Activated CD4-positive, alpha-beta T cell treated with anti-CD3 and anti-CD28 coated beads for 4 hours (primary cell): ENCODE measurements at places on chromosomes 1 and 21.

GRCh38 chr1:96096613-96097321 is 624.8 kb upstream of the PTBP2 start:
- no peak for DNase-seq

DNA sequence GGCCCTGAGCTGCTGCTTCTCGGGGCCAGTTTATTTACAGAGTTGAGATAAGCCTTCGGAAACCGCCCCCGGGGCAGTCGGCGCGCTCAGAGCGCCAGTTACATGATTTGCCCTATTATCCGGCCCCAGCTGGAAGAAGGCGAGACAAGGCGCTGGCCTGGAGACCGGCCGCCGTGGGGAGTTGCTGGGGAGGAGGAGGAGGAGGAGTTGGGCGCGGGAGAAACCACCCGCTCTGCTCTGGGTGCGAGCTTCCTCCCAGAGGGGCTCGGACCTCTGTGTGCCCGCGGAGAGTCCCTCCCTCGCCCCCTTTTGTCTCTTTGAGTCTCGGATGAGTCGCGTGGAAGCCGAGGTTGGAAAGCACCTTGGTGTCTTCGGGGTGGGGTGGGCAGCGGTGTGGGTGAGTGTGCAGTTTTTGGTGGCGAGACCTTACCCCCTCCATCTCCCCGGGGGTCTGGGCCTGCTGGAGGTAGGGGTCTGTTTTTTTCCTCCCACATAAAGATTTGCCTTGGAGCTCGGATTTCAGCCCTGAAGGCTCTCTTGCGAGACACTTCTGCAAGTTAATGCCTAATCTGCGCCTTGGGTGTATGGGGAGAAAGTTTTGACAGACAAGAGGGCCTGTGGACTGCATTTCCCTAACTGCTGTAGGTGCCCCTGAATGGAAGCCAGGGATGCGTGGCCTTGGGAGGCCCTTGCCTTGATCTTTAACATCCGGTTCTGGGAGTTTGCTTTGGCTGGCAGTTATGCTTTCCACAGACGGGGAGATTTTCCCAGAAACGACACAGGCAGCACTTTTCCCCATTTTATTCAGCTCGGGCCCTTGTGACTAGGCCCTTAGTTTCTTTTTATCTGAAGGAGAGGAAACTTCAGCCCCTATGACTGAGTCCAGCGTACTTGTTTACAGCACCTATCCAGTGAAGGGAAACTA is 80.0 kb downstream of the NDUFS5 start:
- DNase-seq: peak; percentile 55

DNA sequence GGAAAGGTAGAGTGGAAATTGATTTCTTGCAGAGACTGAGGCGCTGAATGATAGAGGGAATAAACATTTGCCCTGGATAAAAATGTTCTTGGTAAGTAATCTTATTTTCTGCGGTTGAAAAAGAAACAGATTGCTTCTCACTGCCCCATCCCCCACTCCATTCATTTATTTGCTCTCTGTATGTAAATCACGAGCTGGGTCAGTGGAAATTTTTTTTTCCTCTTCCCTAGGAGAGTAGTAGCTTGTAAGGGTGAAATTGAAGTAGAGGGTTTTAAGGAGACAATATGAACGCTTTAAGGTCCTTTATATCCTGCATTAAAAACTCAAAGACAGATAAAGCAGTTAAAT is 1.4 kb upstream of the BRINP3 start:
- DNase-seq: no peak

- DNase-seq: no peak
Measured at GRCh38 chr1:156060937-156061636, at the start of gene RAB25. TSS of gene RAB25 (plus strand) at chr1:156061160. CDS start at chr1:156061401, 241 bp downstream.

DNA sequence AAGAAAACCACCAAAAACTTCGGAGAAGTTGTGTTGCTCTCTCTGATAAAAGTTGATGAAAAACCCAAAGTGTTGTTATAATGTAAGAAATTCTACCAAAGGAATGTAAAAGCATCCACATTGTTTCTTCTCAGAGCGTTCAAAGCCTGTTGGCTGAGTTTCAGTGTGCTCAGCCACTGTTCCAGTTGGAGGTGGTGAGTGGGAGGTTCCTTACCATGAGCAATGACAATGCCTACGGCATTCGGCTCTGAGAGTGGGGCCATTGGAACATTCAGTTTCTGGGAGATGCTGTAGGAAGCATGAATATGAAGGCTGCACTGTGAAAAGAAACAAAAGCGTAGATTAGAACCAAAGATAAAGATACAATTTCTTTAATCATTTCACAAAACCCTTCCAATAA is 20.5 kb upstream of the MYBPHL start:
- no peak for DNase-seq

- no peak for DNase-seq
Measured at GRCh38 chr1:168848051-168848450, 119.0 kb upstream of the DPT start.

DNA sequence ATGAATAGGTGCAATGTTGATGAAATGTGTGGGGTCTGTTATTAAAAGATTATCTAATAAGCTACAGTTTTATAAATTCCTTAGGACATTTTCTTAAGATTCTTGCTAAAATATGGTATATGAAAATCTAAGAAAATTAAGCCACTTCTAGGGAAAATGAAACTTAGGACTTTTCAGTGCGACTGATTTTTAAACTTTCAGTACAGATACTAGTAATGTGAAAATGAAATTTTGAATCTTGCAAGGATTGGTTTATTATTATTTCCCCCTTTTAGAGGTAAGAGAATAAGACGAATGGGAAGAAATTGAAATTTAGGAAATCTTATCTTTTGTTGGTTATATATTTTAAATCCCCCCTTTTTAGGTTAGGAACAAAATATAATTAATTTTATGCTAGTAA is 16.4 kb downstream of the CAPZA1 start:
- no peak for DNase-seq

DNA sequence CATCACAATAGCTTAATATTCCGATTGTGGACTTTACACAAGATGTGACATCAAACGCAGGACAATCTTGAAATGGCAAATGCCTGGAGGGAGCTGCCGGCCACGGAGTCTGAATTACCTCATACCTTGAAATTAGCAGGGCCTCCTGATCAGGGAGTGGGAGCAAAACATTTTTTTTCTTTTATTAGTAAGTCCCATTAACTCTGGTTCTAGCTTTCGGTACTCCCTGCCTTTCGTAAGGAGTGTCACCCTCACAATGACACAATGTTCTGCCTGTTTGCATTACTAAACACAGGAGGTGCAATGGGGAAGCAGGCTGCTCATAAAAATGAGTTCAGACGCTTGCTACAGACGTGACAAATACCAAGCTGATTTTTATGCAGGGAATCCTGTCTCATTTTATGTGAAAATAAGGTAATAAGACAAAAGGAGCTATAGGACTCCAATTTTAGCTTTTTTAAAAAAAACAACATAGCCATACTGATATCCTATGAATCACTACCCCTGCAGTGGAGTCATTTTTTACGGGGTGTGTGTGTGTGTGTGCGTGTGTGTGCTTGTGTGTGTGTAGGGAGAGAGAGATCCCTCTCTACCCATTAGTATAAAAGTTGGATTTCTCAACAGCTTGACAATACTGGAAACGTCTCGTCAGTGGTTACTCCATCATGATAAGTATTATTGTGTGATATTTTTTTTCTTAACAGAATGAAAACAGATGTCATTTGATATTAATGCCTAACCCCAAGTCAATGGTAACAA is 205.1 kb upstream of the RUNX1 start:
- DNase-seq: no peak

DNA sequence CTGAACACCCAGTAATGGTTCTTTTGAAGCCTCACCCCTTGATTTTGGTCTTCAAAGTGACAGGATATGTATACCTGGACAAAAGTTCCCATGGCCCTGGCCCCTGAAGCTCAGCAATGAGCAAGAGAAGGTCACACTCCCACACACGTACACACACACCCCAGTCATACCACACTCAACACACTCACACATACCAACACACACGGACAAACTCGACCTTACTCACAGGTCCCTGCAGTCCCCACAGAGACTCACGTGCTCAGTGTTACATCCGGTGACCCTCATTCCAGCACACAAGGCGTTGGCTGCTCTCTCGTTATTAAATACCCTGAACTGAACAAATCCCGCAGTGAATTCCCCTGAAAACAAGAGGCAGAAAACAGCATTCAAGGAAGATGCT is 5.9 kb downstream of the ITLN1 start:
- no peak for DNase-seq

DNA sequence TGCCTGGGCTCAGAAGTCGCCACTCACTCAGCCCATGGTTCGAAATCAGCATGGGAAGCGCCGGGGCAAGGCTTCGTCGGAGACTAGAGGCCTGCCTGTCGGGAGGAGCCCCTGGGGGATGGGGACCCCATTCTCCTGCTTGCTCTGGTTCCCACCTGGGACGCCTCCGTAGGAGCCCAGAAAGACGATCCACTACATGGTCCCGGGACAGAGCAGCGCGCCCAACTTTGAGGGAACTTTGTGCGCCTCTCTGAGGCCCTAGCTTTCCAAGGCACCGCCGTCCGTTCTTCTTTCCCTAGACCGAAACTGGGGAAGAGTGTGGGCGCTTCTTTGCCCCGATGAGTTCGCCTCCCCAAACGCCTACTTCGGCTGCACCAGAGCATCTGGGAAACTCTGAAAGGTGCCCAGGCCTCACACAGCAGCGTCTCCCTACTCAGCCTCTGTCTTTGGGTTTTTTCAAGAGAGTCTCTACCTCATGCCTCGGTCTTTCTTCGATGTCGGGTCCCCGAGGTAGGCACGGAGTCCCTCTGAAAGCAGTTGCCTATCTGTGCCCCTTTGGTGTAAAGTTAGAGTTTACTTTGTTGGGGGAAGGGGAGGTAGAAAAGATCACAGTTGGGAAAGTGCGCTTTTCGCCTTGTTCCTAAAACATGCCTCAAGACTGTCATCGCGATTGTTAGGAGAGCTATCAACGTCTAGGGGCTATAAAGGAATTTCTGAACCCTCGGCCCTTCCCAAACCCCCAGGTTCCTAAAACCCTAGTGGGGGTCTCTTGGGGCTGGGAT is 14.0 kb downstream of the NR5A2 start:
- DNase-seq: no peak

DNA sequence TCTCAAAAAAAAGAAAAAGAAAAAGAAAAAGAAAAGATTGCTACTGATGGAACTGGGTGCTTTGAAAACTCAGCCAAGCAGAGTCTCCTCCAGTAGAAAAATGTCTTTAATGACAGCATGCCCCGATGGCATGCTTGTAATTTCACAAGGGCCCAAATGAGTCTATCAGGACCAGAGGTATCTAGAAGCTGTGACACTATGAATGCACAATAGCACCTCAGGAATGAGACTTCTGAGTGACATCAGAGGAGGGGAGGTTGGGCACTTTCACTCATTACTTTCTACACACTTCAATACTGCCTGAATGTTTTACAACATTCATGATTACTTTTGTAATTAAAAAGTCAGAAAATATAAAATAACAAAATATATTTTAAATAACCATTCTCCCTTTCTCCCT is 15.1 kb upstream of the CD58 start:
- DNase-seq: no peak

DNA sequence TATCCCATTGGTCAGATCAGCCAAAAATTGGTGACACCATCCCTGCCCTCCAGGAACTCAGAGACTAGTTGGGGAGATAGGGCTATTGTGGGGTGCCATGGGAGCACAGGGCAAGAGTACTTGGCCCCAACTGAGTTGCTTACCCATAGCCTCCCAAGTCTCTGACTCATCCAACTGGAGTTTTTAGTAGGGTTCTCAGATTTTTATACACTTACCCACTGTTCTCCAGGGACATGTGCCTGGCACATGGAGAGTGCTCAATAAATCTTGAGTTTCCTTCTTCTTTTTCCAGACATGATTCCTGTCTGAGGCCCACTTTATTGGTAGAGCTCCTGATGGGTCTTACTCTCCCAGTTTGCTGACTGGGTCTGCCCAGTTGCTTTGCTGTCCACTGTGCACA is 56.7 kb downstream of the OVGP1 start:
- no peak for DNase-seq

DNA sequence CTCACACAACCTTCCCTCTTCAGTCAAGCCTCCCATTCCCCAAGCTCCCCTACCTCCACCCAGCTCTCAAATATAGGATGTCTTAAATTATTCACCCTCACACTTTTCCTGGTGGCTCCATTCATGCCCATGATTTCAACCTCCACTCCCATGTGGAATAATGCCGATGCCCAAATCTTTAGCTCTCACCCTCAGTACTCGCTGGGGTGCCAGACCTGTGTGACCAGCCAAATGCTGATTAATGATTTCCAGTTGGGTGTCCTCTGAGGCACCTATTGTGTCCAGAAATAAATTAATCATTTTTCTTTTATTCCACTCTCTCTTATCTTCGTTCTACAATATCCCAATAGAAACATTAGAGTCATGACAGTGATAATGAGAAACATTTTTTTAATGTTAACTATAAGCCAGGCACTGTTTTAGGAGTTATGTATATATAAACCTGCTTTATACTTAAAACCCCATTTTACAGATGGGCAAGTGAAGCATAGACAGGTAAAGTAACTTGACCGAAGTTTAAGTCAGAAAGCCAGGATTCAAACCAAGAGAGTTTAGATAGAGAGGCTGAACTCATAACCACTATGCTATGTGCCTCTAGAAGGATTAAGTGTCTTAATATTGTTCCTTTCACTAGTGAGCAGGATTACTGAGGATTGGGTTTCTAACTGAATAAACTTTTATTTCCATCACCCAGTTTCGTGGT is 209.7 kb downstream of the DUSP10 start:
- no peak for DNase-seq

DNA sequence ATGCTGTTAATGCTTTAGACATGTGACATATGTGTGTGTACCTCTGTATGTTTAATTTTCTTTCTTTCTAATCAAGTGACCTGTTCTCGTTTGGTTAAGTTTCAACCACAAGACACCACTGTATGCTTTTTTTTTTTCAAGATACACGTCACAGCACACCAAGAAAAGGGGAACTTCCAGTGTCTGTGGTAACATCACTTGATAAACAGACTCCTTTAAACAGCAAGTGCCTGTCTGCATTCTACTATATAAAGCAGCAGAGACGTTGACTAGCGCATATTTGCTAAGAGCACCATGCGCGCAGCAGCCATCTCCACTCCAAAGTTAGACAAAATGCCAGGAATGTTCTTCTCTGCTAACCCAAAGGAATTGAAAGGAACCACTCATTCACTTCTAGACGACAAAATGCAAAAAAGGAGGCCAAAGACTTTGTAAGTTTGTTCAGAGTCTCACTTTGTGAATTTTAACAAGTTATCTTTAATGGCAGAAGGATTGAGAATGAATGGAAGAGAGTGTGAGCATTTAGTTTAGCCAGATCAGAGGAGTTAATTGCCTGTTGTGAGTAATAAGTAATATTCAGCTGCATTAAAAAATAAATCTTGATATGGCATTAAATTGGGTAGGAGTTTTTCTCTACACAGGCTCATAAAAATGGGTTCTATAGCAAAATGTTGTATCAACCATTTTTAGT is at the start of gene RGS1:
RGS1 (plus strand) TSS at position 275 of the 691 bp plus-strand sequence; CDS start at position 295, 20 bp downstream.
- DNase-seq: peak; percentile 59

DNA sequence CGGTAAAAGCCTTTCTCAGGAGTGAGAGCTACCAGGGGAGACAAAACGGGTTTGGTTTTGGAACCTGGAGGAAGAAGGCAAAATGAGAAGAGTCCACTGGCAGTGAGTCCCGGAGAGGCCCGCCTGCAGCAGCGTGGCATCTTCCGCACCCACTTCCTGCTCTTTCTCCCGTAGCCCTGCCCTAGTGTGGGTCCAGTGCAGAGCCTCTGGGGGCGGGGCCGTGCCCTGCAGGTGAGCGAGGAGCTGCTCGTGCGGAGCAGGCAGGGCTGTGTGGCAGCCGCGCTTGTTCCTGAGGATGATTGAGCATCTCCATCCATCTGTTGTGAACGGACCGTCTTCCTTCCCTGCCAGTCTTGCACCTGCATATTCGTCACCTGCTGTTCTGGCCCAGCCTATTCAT is 66.5 kb downstream of the PEX14 start:
- no peak for DNase-seq
